ENCODE measurements at places on chromosomes 7 and 10.

GRCh38 chr7:7699970-7700369, 18.4 kb downstream of the RPA3 start:
- no peak for DNase-seq
- H3K27ac ChIP-seq = no peak overlapping the region
- H3K27me3 ChIP-seq = peaks cover 4% of the 10 kb centered on the region
- H3K4me3 ChIP-seq = no peak overlapping the region
- H3K36me3 ChIP-seq = no peaks in the 10 kb centered on the region
- peaks cover 27% of the 10 kb centered on the region for H3K4me1 ChIP-seq

DNA sequence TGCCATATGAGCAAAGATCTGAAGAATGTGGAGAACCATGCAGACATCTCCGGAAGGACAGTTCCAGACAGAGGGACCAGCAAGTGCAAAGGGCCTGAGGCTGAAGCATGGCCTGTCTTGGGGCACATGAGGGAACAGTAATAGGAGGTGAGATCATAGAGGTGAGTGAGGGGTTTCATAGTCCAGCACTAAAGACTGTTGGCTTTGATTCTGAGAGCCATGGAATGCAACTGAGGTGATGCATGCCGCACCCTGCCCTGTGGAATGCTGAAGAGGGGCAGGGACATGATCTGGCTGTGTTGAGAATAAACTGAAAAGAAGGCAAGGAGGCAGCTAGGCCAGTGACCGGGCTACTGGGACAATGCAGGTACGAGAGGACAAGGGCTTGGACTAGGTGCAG, 253.1 kb upstream of the KLF14 start:
- no peak for DNase-seq
- peaks cover 7% of the 10 kb centered on the region for H3K27me3 ChIP-seq
- H3K4me3 ChIP-seq = no peak overlapping the region
- H3K36me3 ChIP-seq = no peaks in the 10 kb centered on the region
- no peak overlapping the region for H3K27ac ChIP-seq

- peak overlapping the region; percentile 27 for H3K27ac ChIP-seq
- no peak overlapping the region for H3K4me3 ChIP-seq
- no peak for DNase-seq
- no peaks in the 10 kb centered on the region for H3K4me1 ChIP-seq
- H3K36me3 ChIP-seq = peaks cover 46% of the 10 kb centered on the region
- H3K27me3 ChIP-seq = no peaks in the 10 kb centered on the region
Measured at GRCh38 chr10:73802276-73802991, 9.0 kb downstream of the NDST2 start.

DNA sequence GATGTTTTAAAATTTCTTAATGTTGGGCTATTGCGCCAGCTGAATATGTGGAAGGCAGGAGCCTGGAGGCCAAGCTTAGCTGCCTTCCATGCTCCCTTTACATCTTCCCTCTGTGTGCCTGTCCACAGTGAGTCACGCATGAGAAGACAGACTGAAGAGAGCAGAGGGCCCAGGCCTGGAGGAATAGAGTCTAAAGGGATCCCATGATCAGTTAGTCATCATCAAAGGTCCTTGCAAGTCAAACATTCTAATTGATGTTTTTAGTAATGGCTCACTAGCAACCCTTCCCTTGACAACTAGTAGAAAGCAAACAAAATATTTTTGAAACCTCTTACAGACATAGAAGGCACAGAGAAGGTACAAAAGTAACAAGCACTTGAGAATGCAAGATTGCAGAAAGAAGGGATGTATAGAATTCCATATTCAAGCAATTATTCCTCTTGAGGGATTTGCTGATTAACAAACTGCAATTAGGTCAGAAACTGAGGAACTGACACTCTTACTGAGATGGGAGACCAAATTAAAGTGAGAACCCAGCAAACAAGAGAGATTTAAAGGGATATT, 30.7 kb upstream of the APBB1IP start:
- H3K27me3 ChIP-seq = no peaks in the 10 kb centered on the region
- peaks cover 4% of the 10 kb centered on the region for H3K4me1 ChIP-seq
- no peaks in the 10 kb centered on the region for H3K36me3 ChIP-seq
- no peak for DNase-seq
- no peak overlapping the region for H3K4me3 ChIP-seq

GRCh38 chr10:128657548-128657947, 531.3 kb upstream of the MKI67 start:
- H3K4me1 ChIP-seq = peaks cover 22% of the 10 kb centered on the region
- H3K27ac ChIP-seq = peak overlapping the region; percentile 89
- H3K27me3 ChIP-seq = peaks cover 7% of the 10 kb centered on the region
- no peaks in the 10 kb centered on the region for H3K36me3 ChIP-seq
- H3K4me3 ChIP-seq = no peak overlapping the region

DNA sequence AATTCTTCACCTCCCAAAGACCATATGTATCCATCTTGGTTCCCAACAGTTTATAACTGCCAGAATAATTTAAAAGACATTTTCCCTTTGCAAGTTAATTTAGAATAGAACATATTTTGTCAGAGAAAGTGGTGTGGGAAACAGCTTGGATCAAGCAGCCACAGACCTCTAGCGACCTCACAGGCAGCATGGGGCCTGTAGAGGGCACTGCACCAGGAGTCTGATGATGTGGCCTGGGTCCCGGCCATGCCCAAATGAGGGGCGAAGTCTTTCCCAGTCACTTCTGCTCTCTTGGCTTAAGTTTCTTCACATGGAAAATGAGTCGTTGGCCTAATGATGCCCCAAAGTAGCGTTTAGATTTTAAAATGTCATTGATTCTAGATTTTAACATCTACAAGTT, 243.2 kb downstream of the SDK1 start:
- peaks cover 4% of the 10 kb centered on the region for H3K27me3 ChIP-seq
- no peaks in the 10 kb centered on the region for H3K36me3 ChIP-seq
- peaks cover 6% of the 10 kb centered on the region for H3K4me1 ChIP-seq
- no peak overlapping the region for H3K4me3 ChIP-seq
- no peak for DNase-seq

- H3K4me3 ChIP-seq = no peak overlapping the region
- DNase-seq = no peak
- peaks cover 23% of the 10 kb centered on the region for H3K27me3 ChIP-seq
Measured at GRCh38 chr10:47368431-47369180, 15.5 kb downstream of the ZNF488 start.

DNA sequence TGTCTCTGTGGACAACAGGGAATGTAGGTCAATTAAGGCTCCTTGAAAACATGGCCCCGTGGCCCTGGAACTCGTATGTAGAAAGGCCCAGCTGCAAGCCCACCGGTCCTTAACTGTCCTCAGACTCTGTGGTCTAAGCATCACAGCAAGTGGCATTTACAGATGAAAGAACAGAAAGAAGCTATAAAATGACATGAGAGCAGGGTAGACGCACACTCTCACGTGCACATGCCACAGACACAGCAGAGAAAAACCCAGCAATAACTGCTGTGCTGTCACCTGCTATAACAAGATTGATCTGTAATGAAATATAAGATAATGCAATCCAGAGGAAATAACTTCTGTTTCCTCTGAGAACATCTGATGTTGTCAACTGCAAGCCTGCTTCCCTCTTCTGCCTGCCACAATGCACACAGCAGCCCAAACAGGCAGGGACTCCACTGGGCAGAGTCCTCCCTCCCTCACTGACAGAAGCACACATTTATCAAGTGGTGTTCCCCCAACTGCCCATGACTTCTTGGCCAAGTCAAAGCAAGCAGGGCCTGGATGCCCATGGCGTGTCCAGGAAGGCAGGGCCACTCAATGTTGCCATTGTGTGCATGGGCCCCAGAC, 63.9 kb downstream of the GFRA1 start:
- H3K4me1 ChIP-seq = peaks cover 38% of the 10 kb centered on the region
- H3K4me3 ChIP-seq = no peak overlapping the region
- no peaks in the 10 kb centered on the region for H3K36me3 ChIP-seq
- H3K27ac ChIP-seq = peak overlapping the region; percentile 75

DNA sequence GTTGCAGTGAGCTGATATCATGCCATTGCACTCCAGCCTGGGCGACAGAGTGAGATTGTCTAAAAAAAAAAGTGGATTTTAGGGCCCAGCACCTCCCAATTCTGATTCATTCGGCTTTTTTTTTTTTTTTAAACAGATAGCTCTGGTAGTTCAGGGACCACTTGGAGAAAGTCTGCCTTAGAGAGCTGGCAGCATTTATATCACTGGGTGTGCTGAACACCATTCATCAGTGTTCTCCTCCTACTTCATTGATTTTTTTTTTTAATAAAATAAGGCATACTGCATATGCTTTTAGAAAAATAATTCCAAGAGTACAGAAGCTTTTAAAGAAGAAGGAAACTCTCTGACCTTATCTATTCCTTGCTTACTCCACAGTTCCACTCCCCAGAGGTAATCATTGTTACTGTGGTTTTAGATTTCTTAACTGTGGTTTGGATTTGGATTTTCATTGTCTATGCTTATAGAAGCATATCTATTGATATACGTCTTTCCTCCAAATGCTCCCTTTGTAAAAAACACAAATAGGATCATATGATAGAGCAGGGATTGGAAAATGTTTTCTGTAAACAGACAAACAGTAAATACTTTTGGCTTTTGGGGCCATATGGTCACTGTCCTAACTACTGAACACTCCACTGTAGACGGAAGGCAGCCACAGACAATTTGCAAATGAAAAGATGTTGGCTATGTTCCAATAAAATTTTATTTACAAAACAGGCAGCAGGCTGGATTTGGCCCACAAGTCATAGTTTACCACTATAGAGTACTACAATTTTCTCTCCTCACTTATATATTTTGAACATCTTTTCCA, 21.1 kb upstream of the SAR1A start:
- H3K27me3 ChIP-seq = peaks cover 7% of the 10 kb centered on the region
- H3K36me3 ChIP-seq = no peaks in the 10 kb centered on the region
- DNase-seq = no peak
- no peak overlapping the region for H3K4me3 ChIP-seq
- no peak overlapping the region for H3K27ac ChIP-seq

DNA sequence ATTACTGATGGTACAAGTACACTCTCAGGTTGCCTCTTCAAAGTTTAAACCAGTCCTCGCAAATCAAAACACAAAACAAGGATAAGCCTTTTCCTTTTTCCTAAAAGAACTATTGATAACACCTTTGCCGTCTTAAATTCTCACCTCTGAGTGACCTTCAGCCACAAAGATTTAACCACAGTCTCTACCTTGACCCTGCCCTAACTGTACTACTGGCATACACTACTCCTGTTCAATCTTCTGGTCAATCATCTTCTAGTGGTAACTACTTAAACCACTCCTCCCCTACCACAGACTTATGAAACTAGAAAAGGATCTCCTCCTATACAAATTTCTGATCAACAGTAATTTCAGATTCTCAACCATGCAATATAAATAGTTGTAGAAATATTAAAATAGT, 15.1 kb downstream of the UPF2 start:
- no peak overlapping the region for H3K27ac ChIP-seq
- no peaks in the 10 kb centered on the region for H3K27me3 ChIP-seq
- H3K4me3 ChIP-seq = no peak overlapping the region
- no peaks in the 10 kb centered on the region for H3K4me1 ChIP-seq
- H3K36me3 ChIP-seq = peaks cover 63% of the 10 kb centered on the region
- no peak for DNase-seq

GRCh38 chr10:31918671-31919409, 9.8 kb downstream of the ARHGAP12 start:
- no peak overlapping the region for H3K27ac ChIP-seq
- H3K36me3 ChIP-seq = peaks cover 34% of the 10 kb centered on the region
- DNase-seq = no peak

GRCh38 chr7:15667991-15668390, 18.5 kb downstream of the MEOX2 start:
- H3K4me1 ChIP-seq = peaks cover 6% of the 10 kb centered on the region
- no peak overlapping the region for H3K4me3 ChIP-seq
- no peaks in the 10 kb centered on the region for H3K36me3 ChIP-seq
- H3K27ac ChIP-seq = no peak overlapping the region
- DNase-seq = no peak
- no peaks in the 10 kb centered on the region for H3K27me3 ChIP-seq

DNA sequence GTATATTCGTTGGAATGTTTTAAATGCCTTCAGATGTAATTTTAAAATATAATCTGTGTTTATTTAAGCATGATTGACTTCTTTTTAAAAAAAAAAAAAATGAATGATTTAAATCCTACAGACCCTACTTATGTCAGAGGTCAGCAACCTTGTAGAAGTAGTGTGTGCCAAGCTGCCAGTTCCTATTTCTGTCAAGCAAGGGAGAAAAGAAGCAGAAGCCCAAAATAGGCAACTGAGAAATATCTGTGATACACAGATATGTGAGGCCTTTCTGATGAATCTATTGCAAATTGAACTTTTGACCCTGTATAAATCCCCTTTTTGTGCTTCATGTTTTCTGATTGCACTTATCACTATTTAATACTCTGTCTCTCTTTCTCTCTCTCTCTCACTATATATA, 199.5 kb downstream of the LRRN3 start:
- H3K4me1 ChIP-seq = no peaks in the 10 kb centered on the region
- no peaks in the 10 kb centered on the region for H3K36me3 ChIP-seq
- no peak for DNase-seq
- no peak overlapping the region for H3K27ac ChIP-seq

DNA sequence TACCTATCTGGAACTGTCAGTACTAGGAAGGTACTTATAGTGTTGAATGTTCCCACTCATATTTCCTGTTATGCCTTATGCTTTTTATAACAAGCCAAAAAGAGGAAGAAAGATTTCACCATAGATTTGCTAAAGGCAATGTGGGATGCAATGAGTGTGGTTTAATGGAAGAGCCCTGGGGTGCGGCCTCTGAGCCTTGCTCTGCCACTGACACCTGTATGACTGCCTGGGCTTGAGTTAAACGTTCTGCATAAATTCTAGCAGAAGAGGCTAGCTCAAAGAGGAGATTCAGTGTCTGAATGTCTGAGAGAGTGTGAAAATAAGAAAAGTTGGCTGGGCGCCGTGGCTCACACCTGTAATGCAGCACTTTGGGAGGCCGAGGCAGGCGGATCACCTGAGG, 143.8 kb downstream of the TPST1 start:
- no peaks in the 10 kb centered on the region for H3K4me1 ChIP-seq
- no peak overlapping the region for H3K4me3 ChIP-seq
- DNase-seq = no peak
- peaks cover 7% of the 10 kb centered on the region for H3K27me3 ChIP-seq
- peaks cover 8% of the 10 kb centered on the region for H3K36me3 ChIP-seq
- H3K27ac ChIP-seq = no peak overlapping the region

DNA sequence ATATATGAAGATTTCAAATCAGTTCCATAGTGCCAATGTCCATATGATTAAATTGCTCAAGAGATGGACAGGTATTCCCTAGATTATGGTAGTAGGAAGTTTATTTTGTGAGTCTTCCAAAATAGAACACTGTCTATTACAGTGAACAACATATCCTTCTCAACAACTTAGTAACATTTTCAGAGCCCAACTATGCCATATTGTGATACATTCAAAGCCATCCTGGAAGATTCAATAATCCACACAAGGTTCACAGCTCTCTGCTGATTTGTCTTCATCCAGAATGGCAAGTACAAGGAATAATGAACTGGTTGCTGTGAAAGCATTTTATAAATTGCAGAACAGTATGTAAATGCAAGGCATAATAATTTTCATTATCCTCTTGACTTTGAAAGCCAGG, 213.9 kb downstream of the CHRM2 start:
- H3K27me3 ChIP-seq = no peaks in the 10 kb centered on the region
- no peak overlapping the region for H3K27ac ChIP-seq
- no peak for DNase-seq
- no peaks in the 10 kb centered on the region for H3K4me1 ChIP-seq
- no peaks in the 10 kb centered on the region for H3K36me3 ChIP-seq
- H3K4me3 ChIP-seq = no peak overlapping the region

GRCh38 chr10:101308051-101308450, 45.9 kb upstream of the BTRC start:
- H3K27ac ChIP-seq = no peak overlapping the region
- no peak overlapping the region for H3K4me3 ChIP-seq
- H3K4me1 ChIP-seq = peaks cover 58% of the 10 kb centered on the region
- DNase-seq = no peak
- H3K27me3 ChIP-seq = peaks cover 65% of the 10 kb centered on the region

Data from nephron progenitor cell (in vitro differentiated cells).